ENCODE measurements at places on chromosomes 2 and 18.

- DNase-seq, result no peak
These were observed 283.1 kb downstream of the CELF4 start for GRCh38 chr18:37282386-37283037.

- peak; percentile 81 for DNase-seq
These were observed 53.3 kb downstream of the NEDD4L start for GRCh38 chr18:58097121-58097906.

DNA sequence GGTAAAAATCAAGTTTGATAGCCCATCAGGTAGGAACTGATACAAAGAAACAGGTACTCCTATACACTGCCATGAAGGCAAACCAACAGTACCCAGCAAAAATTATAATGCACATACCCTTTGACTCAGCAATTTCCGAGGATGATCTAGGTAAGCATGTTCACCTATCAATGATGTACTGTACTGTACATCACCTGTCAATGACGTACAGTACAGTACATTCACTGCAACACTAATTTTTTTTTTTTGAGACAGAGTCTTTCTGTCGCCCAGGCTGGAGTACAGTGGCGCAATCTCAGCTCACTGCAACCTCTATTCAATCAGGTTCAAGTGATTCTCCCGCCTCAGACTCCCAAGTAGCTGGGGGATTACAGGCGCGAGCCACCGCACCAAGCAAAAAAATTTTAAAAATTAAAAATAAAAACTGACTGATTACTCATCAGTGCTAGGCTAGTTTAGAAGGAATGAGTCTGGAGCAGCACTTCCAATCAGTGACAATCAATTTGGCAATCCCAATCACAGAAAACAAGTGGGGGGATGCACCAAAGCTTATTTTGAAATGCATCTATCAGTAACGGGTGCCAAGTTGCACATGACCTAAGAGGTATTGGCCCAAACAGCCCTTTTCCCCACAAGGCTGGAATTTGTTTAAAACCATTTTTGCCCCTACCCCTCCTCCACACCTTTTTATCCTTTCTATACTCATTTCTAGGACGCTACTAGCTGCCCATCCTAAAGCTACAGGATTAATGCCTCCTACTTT lies 8.2 kb downstream of the SRSF7 start:
- no peak for DNase-seq

DNA sequence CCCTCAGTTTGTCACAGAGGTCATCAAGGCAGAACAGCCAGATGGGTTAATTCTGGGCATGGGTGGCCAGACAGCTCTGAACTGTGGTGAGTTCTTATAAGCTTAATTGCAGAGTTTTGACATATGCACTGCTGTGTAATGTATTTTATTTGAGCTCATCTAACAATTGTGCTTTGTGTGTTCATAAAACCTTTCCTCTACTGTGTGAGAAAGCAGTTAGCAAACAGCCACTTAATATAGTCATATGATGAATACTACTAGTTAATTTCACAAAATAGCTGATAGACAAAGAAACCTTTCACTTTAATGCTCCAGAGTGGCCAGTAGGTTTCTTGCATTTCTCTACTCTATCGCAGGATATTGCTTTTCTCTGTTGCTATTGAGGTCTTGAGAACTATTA lies 43.1 kb downstream of the CPS1 start:
- DNase-seq, result no peak

- no peak for DNase-seq
These were observed 49.5 kb downstream of the TGIF1 start for GRCh38 chr18:3499501-3499900.

DNA sequence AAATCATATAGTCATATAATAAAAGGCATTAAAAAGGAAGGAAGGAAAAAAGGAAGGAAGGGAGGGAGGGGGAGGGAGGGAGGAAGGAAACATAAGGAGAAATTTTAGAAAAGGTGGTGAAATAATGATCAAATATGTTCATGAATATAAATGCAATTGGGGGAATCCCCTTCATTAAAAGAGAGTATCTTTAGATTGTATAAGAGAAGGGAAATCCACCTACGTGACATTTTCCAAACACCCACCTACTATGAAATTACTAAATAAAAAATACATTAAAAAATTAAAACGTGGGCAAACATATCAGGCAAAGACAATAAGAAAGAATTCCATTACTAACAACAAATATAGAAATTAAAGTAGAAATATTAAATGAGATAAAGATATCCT lies 203.4 kb upstream of the PARD3B start:
- DNase-seq, result no peak

- no peak for DNase-seq
These were observed 62.5 kb downstream of the RPIA start for GRCh38 chr2:88753833-88754584.

- DNase-seq, result peak; percentile 61
These were observed 62.7 kb upstream of the KIF5C start for GRCh38 chr2:148812306-148812705.

DNA sequence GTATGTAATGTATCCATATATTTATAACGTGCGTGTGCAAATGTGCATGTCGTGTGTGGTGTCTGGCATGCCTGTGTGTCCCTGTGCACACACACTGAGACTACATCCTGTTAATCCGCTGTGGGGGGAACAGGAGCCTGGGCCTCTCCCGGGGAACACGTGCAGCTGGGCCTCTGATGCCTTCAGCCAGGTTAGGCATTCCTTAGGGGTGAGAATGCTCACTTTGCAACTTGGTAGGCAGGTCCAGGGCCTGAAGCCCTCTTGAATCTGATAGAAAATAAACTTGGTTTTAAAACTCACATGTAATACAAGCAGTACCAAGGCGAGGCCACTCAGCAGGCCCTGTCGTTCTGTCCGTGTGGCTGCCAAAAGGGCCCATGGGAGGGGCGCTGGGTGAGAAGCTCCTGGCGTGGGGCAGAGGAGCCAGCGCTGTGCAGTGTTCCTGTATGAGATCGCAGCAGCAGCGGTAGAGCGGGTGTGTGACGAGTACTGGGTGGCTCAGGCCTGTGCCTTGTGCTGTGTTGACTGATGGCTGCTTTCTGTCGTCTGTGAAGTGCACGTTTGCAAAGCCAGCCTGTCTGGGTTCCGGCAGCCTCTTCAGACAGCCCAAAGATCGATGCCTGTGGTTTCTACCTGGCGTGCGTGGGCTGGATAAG lies 16.2 kb downstream of the SALL3 start:
- no peak for DNase-seq

DNA sequence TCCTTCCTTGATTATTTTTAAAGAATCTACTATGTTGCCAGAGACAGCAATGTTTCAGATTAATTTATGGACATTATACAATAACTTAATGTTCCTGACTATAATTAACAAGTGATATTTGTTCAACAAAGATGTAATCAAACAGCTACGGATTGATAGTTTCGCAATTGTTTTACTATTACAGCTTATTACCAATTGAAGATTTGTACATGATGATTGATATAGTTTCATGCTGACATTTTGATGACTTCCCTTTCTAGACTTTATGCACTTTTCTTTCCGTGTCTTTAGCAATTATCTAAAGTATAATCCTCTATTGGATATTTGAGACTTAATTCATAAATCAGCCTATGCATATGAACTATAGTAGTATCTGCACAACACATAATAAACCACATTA lies 6.5 kb downstream of the SP5 start:
- DNase-seq, result no peak

DNA sequence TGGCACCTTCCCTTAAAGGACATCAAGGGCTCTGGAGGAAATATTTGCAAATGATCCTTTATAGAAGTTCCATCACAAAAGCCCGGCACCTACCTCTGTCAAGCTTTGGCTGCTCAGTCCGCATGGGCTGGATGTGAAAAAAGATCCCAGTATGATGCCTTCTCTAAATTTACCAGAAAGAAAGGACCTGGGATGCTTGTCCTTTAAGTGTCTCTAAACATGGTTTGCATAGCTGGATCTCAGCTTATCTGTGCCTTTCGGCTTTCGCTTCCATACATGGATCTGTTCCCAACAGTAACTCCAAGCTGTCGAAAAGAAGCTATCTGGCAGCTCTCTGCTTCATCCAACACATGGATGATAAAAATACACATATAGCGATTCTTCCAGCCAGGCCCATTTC lies 60.4 kb upstream of the SLC8A1 start:
- no peak for DNase-seq

DNA sequence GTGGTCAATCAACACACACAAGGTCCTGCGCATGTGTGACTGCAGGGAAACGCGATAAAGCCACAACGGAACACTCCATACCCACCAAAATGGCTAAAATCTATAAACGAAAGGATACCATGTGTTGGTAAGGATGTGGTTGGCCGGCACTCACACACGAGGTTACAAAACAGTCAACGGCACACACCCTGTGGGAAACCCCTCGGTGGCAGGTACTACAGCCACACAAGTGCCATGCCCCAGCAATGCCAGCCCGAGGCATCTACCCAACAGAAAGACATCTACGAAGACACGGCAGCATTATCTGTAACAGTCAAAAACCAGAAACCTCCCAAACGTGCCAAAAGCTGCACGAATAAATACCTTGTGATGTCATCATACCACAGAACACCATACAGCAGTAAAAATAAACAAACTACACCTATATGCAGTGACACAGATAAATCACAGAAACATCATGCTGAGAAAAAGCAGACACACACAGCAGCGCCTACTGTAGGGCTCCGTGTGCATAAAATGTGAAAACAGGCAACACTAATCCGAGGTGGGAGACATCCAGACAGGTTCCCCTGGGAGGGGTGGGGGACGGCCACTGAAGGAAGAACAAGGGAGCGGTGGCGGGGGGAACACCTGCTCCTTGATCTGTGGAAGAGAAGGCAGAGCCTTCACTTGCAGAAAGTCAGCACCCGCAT lies 36.7 kb downstream of the HDAC4 start:
- no peak for DNase-seq

DNA sequence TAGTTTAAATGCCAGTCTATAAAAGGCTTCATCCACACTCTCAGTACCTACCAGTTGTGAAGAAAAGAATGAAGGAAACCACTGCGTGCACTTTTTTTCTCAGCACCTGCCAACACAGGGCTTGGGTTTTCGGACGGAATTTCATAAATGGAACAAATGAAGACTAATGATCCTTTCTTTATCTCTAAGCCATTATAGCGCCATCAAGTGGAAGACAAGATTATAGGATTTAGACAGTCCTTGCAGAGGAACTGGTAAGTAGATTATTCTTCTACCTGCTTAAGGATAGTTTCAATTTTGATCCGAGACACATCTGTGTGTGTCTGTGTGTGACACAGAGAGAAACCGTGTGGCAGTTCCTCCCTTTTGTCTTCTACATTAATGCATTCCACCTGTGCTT lies 245.6 kb downstream of the NRXN1 start:
- no peak for DNase-seq

DNA sequence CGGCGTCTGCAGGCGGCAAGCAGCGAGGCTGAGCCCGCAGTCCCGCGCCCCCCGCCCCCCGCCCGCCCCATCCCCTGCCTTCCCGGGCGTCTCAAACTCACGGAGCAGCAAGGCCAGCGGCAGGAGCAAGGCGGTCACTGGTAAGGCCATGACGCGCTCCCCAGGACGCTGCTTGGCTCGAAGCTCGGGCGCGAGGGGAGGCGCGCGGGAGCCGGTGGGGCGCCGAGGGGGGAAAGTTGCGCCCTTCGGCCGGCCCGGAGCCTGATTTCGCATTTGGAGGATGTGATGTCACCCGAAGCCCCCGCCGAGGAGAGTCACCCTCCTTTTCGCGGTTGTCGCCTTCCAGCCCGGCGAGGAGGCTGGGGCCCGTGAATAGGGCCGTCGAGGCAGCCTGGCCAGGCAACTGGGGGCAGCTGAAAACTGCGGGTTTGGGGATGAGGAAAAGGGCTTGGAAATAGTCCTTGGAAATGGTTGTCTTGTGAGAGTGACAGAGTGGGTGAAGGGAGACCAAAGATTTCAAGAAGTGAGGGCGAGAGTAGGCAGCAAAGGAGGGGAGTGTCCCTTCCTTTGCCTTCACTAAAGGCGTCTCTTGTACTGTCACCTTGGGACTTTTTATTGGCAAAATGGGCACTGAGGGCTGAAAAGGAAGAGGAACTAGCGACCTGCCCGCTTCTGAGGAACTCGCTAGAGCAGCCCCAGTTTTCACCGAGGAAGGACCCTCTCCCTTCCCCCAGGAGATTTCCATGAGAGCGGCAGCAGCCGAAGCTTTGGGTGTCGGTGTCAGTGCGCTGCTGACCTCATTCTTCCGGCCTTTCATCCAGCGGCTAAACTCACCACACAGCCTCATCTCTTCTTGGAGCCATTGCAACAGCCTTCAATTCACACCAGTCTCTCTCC lies at the start of gene CD8A:
Gene CD8A, minus strand, starts transcription at position 238 of the 897 bp plus-strand sequence. Its CDS starts 88 bp downstream, at position 150.
- no peak for DNase-seq

DNA sequence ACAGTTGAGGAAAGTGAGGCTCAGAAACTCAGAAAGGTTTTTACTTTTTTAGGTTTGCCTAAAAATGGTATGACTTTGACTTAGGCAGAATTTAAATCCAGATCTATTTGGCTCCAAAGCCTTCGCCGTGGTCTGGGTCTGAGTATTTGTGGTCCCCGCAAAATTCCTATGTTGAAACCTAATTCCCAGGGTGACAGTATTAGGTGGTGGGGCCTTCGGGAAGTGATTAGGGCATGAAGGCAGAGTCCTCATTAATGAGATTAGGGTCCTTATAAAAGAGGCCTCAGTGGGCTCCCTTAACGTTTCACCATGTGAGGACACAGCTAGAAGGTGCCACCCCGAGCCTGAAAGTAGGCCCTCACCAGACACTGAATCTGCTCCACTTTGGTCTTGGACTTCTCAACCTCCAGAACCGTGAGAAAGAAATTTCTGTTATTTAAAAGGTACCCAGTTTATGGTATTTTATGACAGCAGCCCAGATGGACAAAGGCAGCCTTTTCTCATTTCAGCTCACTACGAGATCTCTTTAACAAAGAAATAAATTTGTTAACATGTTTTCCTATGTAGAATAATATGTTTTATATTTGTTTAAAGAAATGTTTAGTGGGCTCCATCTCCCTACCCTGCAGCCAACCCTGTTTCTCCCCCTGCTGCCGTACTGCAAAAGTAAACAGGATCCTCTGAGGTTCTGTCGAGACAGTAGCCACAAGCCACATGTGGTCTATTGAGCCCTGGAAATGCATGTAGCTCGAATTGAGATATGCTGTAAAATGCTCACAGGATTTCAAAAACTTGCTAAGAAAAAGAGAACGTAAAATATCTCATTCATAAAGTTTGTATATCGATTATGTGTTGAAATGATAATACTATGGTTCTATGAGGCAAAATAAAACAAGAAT lies 80.6 kb downstream of the MOGAT1 start:
- no peak for DNase-seq

DNA sequence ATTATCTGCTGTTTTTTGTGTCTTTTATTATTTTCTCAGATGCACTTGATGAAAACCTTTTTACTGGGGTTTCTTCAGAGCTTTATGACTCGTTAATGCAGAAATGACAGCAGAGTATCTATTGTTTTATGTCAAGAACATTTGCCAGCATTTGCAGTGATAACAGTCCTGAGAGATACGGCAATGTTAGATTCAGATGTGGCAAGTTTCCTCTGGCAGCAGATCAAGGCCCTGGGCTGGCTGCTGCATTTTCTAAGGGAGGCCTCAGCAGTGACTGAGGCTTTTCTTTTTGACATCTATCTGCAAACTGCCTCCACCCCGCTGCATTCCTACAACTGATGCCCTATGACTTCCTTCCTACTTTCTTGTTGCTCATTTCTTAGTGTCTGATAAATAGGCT lies 40.2 kb downstream of the EFEMP1 start:
- DNase-seq, result peak; percentile 26
